ENCODE measurements at places on chromosomes 2 and 18.

GRCh38 chr2:73289304-73289703, 4.0 kb downstream of the EGR4 start:
- H3K27ac ChIP-seq: no peak overlapping the region
- no peak for DNase-seq
- H3K4me3 ChIP-seq: no peak overlapping the region
- H3K27me3 ChIP-seq: peaks cover 12% of the 10 kb centered on the region

GRCh38 chr2:240789501-240790369, 30.3 kb downstream of the KIF1A start:
- no peaks in the 10 kb centered on the region for H3K4me1 ChIP-seq
- no peaks in the 10 kb centered on the region for H3K27me3 ChIP-seq
- H3K27ac ChIP-seq: no peak overlapping the region

DNA sequence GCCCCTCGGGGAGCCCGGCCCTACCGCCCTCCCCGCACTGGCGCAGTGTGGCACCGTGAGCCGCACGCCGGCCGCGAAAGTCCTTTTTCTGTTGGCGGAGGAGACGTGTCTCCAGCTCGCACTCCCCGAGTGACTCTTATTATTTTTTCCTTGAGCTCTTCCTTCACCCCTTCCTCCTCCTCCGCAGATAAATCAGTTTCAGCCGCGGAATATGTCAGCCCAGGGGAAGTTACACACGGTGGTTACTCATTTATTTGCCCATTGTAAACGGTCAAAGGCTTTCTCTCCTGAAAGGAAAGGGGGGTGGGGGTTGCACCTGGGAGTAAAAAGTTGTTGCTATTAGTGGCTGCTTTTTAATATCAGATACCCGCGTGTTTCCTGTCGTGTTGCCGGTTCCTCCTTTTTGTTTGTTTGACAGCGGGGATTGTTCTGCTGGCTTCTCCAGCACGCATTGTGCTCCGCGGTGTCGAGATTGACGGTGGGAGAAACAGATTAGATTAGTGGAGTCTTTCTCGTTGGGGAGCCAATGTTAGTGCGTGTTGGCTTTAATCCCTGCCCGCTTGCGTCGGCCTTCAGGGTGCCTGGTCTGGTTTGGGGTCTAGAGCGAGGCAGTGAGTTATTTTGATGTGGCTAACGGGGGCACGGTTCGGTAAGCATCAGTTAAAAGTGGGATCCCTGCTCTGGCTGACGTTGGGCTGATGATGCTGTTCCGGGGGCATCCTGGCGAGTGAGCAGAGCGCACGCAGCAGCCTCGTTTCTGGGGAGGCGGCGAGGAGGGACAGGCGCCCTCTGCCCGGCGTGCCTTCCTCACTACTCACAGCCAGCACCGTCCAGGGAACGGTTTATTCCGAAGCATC, 1.6 kb downstream of the CRIM1 start:
- H3K4me3 ChIP-seq: peak overlapping the region; percentile 98
- H3K36me3 ChIP-seq: no peaks in the 10 kb centered on the region
- peak overlapping the region; percentile 93 for H3K27ac ChIP-seq
- DNase-seq: no peak
- H3K27me3 ChIP-seq: no peaks in the 10 kb centered on the region
- H3K4me1 ChIP-seq: peaks cover 16% of the 10 kb centered on the region

DNA sequence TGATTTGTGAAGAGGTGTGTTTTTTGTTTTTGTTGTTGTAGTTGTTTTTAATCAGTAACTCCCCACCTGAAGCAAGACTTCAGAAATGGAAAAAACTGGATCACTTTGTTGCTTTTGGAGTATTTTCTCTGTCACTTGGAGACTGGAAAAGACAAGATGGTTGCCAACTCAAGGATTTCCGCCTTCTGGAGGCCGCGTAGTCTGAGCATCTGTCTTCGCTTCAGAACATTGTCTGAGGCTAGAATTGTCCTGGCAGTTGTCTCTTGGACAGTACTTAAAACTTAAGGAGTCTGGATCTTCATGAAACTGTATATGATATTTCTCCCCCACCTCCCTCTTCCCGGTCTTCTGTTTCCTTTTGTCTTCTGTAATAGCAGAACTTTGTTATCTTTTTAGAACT, 67.7 kb downstream of the ARHGAP28 start:
- no peaks in the 10 kb centered on the region for H3K4me1 ChIP-seq
- DNase-seq: no peak
- H3K4me3 ChIP-seq: no peak overlapping the region
- no peaks in the 10 kb centered on the region for H3K36me3 ChIP-seq

GRCh38 chr18:40148960-40149359, 1806.1 kb upstream of the PIK3C3 start:
- no peaks in the 10 kb centered on the region for H3K36me3 ChIP-seq
- H3K27me3 ChIP-seq: no peaks in the 10 kb centered on the region
- DNase-seq: no peak
- H3K4me3 ChIP-seq: no peak overlapping the region
- H3K4me1 ChIP-seq: no peaks in the 10 kb centered on the region

GRCh38 chr2:3036432-3037125, 341.0 kb downstream of the EIPR1 start:
- no peaks in the 10 kb centered on the region for H3K27me3 ChIP-seq
- no peak for DNase-seq

DNA sequence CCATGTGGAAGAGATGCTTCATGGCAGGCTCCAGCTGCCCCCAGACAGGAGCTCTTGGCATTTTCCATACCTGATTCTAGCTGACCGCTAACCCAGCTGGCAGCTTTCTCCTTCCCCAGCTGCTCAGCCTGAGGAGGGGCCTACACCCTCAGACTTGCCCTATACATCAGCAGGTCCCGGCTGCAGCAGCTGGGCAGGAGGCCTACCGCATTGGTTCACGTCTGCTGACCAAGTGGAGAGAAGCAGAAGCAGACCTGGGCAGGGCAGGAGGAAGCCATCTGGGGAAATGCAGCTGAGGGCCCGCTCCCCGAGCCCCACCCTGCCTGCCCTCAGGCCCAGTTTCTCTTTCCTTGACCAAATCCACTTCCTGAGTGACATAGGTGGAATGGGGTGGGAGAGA, 50.7 kb downstream of the LBH start:
- no peaks in the 10 kb centered on the region for H3K4me1 ChIP-seq
- no peaks in the 10 kb centered on the region for H3K36me3 ChIP-seq
- no peaks in the 10 kb centered on the region for H3K27me3 ChIP-seq
- H3K27ac ChIP-seq: no peak overlapping the region

GRCh38 chr2:123738643-123739042, 286.4 kb upstream of the CNTNAP5 start:
- no peak overlapping the region for H3K27ac ChIP-seq
- DNase-seq: no peak
- H3K36me3 ChIP-seq: no peaks in the 10 kb centered on the region
- no peak overlapping the region for H3K4me3 ChIP-seq

- DNase-seq: no peak
- H3K27ac ChIP-seq: no peak overlapping the region
- no peak overlapping the region for H3K4me3 ChIP-seq
- no peaks in the 10 kb centered on the region for H3K36me3 ChIP-seq
- H3K27me3 ChIP-seq: no peaks in the 10 kb centered on the region
- no peaks in the 10 kb centered on the region for H3K4me1 ChIP-seq
Observed at GRCh38 chr2:47221946-47222345, 66.8 kb upstream of the STPG4 start.

DNA sequence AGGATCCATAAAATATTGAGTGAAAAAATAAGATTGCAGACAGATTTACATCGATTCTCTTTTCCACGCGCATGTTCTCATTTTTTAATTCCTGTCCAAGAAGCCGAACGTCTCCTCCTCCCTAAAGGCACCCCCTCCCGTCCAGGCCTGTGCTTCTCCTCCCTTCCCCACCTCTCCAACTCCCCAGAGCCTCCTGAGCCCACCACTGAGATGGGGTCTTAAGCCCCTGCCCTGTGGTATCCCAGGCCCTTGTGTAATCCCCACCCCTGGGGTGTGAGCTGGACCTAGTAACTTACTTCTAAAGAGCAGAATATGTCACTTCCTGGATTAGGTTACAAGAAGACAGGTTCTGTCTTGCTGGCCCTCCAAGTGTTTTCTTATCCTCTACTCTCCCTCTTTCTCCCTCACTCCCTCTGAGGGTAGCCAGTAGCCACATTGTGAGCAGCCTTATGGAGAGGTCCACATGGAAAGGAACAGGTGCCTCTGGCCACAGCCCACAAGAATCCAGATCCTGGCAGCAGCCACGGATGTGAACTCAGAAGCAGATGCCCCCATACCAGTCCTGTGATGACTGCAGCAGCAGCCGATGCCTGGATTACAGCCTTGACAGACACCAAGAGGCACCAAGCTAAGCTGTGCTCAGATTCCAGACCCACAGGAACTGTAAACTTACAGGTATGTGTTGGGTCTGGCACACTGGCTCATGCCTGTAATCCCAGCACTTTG, 39.6 kb upstream of the OTOS start:
- H3K27me3 ChIP-seq: peaks cover 25% of the 10 kb centered on the region
- H3K27ac ChIP-seq: no peak overlapping the region
- H3K4me3 ChIP-seq: no peak overlapping the region
- H3K4me1 ChIP-seq: no peaks in the 10 kb centered on the region
- DNase-seq: no peak

DNA sequence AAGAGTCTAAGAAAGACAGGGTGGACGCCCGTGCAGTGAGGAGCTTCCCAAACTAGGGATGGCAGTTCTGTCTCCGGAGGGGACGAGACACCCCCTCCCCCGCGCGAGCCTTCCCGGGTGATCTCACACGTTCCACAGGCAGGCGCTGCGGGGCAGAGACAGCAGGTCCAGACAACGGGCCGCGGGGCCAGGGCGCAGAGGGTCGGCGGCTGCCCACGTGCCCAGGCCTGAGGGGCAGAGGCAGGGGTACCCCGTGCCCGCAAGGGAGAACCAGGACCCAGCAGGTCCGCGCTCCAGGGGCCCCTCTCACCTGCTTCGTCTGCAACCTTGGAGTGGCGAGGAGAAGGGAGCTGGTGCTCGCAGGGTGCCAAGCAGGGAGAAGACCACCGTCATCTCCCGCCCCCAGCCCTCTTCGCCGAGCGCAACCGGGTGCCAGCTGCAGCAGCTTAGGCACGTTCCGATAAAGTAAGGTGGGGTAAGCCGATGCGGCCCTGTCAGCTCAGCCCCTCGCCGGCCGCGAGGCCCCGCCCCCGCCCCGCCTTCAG, at the start of gene GPR155:
Gene GPR155 (minus strand): TSS at position 467 of the 545 bp plus-strand sequence. CDS start 5,073 bp downstream, outside the sequence.
- DNase-seq: peak; percentile 61
- peak within 1 kb of the TSS; percentile 87 for H3K4me3 ChIP-seq
- peak within 1 kb of the TSS; percentile 78 for H3K27ac ChIP-seq
- H3K36me3 ChIP-seq: no peaks in the 10 kb centered on the region
- no peaks in the 10 kb centered on the region for H3K4me1 ChIP-seq

DNA sequence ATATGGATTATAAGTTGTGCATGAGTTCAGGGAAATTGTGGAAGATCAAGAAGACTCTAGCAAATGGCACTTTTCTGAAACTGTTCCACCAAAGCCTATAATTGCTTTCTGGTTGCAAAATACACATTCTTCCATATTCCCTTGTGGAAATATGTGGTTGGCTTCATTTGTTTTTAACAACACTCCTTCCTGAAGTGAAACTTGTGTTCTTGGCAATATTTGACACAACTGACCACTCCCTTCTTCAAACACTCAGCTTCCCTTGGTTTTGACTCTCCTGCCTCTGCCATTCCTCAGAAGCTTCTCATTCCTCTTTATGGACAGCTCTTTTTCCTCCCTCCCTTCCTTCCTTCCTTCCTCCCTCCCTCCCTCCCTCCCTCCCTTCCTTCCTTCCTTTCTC, 192.3 kb downstream of the PMAIP1 start:
- no peak overlapping the region for H3K4me3 ChIP-seq
- no peaks in the 10 kb centered on the region for H3K4me1 ChIP-seq

- no peak overlapping the region for H3K27ac ChIP-seq
- H3K4me3 ChIP-seq: no peak overlapping the region
- no peaks in the 10 kb centered on the region for H3K36me3 ChIP-seq
- DNase-seq: no peak
- H3K4me1 ChIP-seq: no peaks in the 10 kb centered on the region
- no peaks in the 10 kb centered on the region for H3K27me3 ChIP-seq
Observed at GRCh38 chr2:144598906-144599305, 79.0 kb upstream of the ZEB2 start.

- no peak overlapping the region for H3K27ac ChIP-seq
- H3K36me3 ChIP-seq: no peaks in the 10 kb centered on the region
- no peaks in the 10 kb centered on the region for H3K4me1 ChIP-seq
- H3K27me3 ChIP-seq: no peaks in the 10 kb centered on the region
Observed at GRCh38 chr2:108949316-108950239, 39.4 kb downstream of the EDAR start.

DNA sequence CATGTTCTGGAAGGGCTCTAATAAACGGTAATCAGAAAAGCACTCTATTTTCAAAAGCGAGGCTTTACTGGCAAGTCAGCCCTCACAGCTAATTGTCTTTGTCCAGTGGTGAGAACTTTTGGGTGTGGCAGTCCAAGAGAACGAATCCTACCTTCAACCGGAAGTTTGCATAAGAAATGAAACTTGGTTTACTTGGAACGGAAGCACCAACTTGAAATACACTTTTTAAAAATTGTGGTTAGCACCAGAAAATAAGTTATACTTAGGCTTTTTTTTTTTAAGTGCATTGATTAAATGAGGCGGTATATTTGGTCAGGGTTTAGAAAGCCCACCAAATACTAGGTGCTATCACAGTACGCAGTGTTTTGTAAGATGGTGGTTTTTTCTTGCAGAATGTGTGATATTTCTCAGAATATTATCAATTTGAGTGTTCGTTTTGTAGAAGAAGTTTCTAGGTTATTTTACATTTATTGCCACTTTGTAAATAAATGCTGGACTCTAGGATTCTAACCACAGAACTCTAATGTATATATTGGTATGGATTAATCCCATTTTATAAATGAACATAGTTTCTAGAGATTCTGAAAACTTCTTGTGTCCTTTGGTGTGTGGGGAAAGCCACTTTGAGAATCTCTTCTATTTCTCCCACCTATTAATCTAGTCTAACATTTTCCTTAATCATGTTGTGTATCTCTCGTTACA, 1.2 kb downstream of the MYL12A start:
- DNase-seq: peak; percentile 54
- no peaks in the 10 kb centered on the region for H3K36me3 ChIP-seq

DNA sequence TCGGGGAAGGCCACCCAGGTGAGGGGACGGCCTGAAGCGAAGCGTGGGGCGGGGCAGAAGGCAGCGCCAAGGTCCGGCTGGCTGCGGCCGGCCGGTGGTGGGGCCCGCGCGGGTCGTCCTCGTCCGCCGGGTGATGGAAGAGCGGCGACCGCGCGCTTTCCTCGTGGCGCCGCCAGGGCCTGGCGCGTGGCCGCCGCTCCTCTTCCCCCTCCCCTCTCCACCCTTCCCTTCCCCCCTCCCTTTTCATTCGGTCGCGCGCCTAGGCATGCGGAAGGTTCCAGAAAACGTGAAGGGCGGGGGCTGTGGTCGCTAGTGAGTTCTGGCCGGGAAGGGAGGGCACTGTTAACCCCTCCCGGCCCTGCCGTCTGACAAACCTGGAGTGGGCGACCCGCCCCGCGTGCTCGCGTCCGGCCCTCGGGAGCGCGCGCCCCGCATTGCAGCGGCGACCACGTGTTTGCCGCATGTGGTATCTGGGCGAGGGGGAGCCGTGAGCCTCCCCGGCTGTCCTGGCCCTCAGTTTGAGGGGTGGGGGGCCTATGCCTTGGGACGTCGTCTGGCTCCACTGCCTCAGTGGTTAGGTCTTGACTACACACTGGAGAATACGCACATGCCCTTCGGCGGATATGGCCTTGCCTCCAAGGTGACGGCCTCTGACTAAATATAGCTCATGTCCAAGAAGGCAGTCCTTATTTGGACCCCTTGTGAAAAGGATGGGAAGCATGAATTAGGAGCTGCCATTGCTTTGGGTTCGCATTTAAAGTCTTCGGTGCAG, 579 bp downstream of the MAT2A start:
- H3K36me3 ChIP-seq: no peaks in the 10 kb centered on the region
- H3K4me1 ChIP-seq: no peaks in the 10 kb centered on the region
- H3K27me3 ChIP-seq: no peaks in the 10 kb centered on the region
- peak overlapping the region; percentile 95 for H3K4me3 ChIP-seq
- peak; percentile 67 for DNase-seq

GRCh38 chr2:224734949-224735348, 18.8 kb upstream of the CCDC195 start:
- DNase-seq: no peak
- no peak overlapping the region for H3K27ac ChIP-seq
- H3K4me3 ChIP-seq: no peak overlapping the region
- H3K36me3 ChIP-seq: no peaks in the 10 kb centered on the region
